Activated CD8-positive, alpha-beta memory T cell treated with anti-CD3 and anti-CD28 coated beads for 4 hours (primary cell): ENCODE measurements at places on chromosomes 2 and 18.
A peak's percentile ranks its signal among the peaks of the same experiment; 100 is the strongest.

- no peak for DNase-seq
These were observed 165.3 kb downstream of the RNF152 start for GRCh38 chr18:61727241-61728193.

- peak; percentile 51 for DNase-seq
These were observed 57.9 kb downstream of the NCK2 start for GRCh38 chr2:105802587-105802986.

- no peak for DNase-seq
These were observed 392.0 kb downstream of the DSC3 start for GRCh38 chr18:30650499-30650898.

DNA sequence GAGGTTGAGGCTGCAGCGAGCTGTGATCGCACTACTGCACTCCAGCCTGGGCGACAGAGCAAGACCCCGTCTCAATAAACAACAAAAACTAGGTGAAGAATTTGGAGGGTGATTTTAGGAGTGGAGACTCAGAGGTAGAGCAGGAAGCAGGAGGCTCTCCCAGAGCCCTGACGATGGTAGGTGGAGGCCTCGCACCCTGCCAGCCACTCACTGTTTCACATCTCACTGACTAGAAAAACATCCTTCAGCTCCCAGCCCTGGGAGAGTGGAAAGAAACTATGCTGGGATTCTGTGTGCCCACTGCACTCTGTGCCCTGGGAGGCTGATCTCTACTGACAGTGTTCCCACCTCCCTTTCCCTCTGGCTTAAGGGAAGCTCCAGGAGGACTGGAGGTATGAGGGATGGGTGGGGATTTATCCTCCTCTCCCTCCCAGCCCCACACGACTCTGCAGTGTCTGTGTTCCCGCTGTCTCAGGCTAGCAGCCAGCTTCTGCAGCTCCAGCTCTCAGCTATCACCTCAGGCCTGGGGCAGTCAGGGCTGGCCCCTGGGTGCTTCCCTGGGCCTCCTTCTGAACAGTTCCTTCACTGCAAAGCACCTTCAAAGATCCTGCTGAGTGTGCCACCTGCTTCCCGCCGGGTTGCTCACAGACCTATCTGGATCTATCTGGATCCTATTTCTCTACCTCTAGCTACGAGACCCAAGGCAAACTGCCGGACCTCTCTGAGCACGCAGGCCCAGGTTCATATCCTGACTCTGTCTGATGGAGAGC, 9.6 kb downstream of the CIB4 start:
- no peak for DNase-seq

GRCh38 chr2:106521016-106521415, 33.9 kb downstream of the CD8B2 start:
- DNase-seq: no peak

- DNase-seq: no peak
These were observed 43.4 kb downstream of the MRO start for GRCh38 chr18:50776383-50776782.

- no peak for DNase-seq
These were observed 495.6 kb downstream of the NYAP2 start for GRCh38 chr2:225895126-225895525.

GRCh38 chr2:107407017-107407416, 419.7 kb upstream of the RGPD4 start:
- no peak for DNase-seq

DNA sequence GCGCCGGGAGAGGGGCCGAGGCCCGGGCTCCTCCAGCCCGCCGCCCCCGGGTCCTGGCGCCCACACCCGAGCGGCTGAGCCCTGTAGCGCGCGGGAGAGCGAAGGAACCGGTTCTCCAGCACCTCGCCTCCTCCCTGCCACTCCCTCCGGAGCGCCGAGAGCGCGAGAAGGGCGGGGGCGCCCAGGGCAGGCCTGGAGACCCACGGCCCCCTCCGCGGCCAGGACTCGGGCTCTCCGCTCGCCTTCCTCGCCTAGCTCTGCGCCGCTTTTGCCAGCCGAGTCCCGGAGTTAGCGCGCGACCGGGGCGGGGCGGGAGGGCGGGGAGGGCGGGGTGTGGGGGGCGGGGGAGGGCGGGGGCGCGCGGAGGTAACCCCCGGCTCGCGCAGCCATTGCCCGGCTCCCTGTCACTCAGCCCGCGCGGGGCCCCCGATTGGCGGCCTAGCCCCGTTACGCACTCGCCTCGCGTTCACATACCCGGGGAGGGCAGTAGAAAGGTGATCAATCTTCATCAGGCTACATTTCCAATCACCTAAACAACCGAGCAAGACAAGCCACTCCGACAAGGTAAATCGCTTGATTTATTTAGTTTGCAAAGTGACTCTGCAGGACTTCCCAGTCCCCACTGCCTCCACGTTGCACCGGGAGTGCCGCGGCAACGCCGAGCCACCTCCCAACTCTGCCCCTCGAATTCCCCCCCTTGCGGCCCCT, at the start of gene OTX1:
OTX1 (plus strand) TSS at position 497 of the 708 bp plus-strand sequence. CDS start 2,161 bp downstream, outside the sequence.
- no peak for DNase-seq

DNA sequence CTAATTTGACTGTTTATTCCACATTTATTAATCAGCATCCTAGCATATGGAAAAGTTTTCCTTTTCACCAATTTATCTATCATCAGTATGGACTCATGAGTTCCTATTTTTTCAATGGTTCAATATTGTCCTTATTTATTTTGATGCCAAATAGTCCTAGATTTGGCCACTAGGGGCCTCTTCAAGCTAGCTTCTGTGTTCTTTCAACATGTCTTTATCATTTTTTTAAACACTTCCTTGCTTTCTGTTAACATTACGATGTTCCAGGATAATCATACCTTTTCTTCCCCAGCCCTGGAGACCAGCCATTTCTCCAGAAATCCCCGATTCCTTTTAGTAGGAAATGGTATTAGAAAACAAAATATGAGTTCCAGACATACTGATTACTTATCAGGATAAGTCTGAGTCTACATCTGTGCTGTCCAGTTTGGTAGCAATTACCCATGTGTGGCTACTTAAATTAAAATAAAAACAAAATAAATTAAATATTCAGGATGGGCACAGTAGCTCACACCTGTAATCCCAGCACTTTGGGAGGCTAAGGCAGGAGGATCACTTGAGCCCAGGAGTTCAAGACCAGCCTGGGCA, 70.6 kb downstream of the RPE start:
- DNase-seq: no peak

DNA sequence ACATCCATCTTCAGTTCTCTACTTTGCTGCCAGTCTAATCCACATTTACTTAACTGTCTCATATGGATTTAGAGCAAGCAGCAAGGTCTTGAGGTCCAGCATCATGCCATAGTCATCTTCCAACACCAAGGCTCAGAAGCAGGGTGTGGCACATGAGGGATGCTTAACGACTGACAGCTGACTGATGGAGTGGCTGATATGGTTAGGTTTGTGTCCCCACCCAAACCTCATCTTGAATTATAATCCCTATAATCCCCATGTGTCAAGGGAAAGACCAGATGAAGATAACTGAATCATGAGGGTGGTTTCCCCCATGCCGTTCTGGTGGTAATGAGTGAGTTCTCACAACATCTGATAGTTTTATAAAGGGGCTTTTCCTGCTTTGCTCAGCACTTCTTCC, 257.3 kb downstream of the NBAS start:
- DNase-seq: no peak

DNA sequence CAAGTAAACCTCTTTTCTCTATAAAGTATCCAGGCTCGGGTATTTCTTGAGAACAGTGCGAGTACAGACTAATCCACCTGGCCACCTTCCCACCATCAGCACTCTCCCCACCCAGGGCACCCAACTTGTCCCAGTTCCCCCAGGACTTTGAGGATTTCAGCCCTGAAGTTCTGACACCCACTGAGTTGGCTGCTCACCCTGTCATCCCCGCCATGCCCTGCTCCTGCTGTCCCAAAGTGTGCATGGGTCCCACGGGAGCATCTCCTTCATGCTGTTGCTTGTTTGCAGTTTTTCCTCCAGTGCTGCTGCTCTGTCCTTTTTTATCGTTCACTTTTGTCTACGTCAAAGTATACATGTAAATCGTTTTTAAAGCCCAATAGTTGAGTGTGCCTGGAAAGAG, 273.9 kb downstream of the PHLPP1 start:
- no peak for DNase-seq

DNA sequence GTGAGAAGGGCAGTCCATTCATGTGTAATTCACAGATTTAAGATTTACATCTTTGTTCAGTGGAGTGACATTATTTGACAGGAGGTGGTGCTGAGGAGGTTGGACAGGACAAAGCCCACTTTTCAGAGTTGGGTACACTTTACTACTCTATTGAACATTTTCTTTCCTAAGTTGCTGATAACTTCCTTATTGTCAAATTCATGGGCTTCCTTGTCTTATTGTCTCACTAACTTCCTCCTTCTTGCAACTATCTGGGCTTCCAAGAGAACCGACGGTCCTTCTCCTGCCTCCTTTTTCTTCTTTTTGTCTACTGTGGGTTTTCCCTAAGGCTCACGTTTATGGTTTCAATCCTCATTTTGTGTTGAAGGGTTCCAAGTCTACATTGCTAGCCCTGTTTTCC, 67.7 kb upstream of the DNMT3A start:
- no peak for DNase-seq

GRCh38 chr2:62858231-62858832, 152.8 kb downstream of the EHBP1 start:
- no peak for DNase-seq

- DNase-seq: no peak
These were observed 43.5 kb downstream of the SCN1A start for GRCh38 chr2:166084301-166084700.

GRCh38 chr2:169178364-169178763, 109.0 kb downstream of the DHRS9 start:
- no peak for DNase-seq

DNA sequence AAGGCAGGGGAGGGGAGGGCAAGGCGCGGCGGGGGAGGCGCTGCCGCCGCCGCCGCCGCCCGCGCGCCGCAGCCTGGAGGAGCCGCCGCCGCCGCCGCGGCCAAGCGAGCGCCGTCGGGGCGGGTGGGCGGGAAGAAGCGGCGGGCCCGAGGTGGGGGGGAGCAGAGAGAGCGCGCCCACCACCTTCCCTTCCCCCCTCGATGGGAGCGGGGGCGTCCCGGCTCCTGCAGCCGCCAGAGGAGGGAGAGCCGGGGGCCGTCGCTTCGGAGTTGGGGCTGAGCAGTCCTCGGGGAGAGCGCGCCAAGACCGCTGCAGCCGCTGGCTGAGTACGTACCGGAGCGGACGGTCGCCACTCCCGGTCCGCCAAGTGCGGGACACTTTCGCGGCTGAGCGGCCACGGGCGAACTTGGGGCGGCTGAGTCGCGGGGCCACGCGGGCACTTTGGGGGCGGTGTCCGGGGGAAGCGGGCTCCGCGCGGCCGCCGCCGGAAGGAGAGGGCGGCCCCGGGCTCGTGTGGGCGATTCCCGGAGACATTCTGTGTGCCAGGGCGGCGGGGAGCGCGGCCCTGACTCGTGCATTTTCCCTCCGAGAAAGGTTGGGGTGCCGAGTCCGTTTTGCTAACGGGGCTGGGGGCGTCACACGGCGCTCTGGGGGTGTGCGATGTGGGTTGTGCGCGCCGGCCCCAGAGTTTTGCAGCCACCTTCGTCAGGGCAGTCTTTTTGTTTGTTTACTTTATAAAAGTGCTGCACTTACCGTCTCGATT, at the start of gene NAB1:
NAB1 (plus strand) TSS at position 49 of the 763 bp plus-strand sequence. CDS start 10,094 bp downstream, outside the sequence.
- peak; percentile 49 for DNase-seq

DNA sequence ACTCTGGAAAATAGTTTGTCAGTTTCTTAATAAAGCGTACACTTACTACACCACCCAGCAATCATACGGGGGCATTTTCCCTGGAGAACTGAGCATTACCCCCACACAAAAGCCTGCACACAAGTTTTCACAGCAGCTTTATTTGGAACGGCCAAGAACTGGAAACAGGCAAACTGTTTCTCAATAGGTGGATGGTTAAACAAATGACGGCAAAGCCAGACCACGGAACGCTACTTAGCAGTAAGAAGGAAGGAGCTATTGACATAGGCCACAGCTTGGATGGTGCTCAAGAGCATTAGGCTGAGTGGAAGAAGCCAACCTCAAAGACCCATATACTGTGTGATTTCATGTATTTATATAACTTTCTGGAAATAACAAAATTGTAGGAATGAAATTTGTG, 9.0 kb downstream of the MALL start:
- no peak for DNase-seq

DNA sequence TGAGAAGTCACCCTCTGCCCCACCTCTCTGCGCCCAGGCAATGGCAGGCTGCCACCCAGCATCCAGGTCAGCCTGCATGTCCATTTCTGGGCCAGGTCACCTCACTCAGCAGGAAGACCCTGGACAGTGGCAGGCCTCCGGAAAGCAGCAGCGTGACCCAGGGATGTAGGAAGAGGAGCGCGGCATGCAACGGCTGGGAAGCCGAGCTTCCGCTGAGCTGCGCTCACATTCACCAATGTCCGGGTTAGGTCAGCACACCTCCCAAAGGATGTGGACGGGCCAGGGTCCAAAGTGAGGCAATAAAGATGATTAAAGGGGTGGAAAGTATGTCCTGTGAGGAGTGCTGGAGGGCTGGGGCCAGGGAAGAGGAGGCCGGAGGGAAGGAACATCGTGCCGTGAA, 174.5 kb downstream of the CTIF start:
- DNase-seq: no peak
